ENCODE measurements at places on chromosomes 1 and 21.

DNA sequence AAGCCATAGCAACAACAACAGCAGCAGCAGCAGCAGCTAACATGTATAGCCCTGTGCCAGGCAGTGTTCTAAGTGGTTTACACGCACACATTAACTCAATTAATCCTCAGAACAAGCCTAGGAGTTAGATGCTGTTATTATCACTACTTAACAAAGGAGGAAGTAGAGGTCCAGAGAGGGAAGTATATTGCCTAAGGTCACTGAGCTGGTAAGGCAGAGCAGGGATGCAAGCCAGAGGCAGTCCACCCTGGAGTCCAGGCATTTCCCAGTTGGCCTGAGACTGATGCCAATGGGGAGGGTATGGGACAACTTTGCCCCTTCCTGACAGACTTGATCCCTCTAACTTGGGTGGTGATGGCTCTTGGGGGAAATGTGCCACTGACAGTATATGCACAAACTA, 6.8 kb downstream of the CDC14A start:
- no peak for DNase-seq

- no peak for DNase-seq
Measured at GRCh38 chr21:25760677-25761076, 25.9 kb downstream of the GABPA start.

GRCh38 chr1:183226963-183227362, 40.9 kb downstream of the LAMC2 start:
- no peak for DNase-seq

DNA sequence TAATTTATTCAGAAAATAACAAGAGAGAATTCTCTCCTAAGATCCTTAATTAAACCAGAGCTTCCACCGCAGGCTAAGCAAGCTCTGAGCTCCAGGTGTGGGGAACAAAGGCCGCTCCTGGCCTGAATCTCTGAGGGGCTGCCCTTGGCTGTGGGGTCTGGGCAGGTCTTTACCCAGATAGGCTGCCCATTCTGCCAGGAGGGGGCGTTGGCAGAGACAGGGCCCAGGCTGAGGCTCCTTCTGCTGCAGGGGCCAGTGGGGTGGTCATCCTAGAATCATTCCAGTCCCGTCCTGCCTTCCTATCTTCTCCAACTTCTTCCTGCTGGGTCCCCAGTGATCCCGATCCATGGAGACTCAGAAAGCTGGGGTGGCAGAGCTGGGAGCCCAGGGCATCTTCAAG, 82.9 kb upstream of the POU3F1 start:
- no peak for DNase-seq

DNA sequence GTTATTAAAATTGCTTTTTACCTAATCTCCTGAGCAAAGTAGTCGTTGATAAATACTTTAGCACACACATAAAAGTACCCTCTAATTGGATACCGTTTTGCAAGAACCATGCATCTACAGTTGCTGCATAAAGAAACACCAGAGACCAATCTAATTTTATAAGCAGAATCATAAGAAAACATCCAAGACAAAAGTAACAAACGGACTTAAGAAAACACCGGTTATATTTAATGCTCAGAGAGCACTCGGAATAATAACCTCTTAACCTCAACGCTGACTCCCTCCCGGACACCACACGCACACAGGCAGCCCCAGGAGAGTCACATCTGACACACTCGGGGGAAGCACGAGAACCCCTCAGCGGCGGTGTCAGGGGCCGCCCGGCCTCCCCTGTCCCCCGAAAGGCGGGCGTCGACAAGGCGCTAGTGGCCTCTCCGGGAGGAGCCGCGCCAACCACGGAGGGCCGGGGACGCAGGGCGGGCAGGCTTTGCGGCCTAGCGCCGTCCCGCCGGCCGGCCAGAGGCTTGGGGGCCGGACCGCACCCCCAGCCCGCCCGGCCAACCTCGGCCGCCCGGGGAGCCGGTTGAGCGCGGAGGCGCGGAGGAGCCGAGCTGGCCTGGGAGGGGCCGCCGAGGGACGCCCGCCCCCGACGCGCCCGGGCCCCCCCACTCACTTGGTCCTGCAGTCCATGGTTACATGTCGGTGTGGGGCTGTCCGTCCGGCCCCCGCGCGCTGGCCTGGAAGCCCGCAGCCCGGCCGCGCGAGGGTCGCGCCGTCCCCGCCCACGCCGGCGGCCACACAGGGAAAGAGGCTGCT, 606 bp downstream of the DENND1B start:
- peak; percentile 23 for DNase-seq

DNA sequence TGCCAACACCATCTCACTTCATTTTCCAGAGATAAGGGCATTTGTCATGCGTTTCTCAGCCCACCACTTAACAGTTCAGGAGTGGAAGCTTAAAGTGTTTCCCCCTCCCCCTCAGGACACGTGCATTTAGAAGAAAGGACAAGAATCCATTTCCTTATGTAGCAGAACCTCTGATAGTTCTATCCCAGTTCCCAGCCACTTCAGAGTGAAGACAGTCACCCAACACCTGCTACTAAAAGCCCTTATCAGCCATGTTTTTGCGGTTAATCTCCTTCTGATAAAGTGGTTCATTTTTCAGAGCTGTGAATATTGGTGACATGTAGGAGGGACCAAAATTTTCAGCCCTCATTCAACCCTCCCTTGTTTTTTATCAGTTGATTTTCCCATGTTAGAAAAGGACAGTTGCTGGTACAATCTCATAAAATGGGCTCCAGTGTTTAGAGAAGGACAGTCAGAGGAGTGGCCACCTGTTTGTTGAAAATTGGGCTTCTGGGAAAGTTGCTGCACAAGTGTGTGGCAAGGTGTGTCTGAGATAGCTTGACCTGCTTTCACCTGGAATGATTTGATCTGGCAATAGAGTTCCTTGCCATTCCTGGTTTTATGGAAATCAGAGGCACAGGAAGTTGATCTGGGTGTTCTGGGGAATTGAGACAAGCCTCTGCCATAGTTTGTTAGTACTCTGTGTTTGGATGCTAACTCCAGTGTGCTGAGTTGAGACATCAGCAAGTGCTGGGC, 114.0 kb downstream of the PPP1R12B start:
- DNase-seq, result no peak

DNA sequence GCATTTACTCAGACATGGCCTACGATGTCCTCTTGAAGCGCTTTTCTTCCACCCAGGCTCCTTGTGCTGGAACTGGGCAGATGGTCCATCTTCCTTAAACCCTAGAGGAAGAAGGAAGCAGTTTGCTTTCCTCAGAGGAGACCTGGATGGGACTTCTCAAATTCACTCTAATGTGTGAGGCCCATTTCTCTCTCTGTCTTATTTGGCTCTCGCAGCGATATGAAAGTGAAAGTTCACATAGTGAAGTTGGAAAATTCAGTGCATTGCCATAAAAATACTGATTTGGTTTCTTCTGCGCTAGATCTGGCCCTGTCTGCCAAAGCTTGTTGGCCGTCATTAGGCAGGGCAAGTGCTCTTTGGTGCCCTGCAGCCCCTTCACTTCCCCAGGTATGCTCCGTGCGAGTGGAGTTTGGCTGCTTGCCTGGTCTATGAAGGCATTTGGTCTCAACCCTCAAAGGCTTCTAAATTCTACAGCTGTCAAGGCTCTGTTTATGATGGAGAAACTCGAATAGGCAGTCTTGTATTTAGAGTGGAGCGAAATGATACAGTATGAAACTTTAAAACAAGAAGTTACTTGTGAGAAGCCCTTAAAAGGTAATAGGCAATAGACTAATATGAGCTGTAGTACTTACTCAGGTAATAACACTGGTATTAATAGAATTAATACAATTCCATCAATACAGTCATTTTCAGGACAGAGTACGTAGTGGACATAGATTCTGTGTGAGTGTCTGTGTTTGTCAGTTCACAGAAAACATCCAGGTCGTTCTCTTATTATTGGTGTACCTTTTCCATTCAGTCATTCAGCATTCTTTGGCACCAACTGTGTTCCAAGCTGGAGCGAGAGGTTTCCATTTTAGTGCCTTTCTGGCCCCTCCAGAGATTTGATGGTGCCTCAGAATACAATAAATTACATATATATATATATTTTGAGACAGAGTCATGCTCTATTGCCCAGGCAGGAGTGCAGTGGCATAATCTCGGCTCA, 20.5 kb downstream of the SZRD1 start:
- no peak for DNase-seq

- no peak for DNase-seq
Measured at GRCh38 chr1:53180226-53180625, 16.4 kb upstream of the CPT2 start.

- no peak for DNase-seq
Measured at GRCh38 chr1:179793281-179793680, 50.2 kb downstream of the FAM163A start.

DNA sequence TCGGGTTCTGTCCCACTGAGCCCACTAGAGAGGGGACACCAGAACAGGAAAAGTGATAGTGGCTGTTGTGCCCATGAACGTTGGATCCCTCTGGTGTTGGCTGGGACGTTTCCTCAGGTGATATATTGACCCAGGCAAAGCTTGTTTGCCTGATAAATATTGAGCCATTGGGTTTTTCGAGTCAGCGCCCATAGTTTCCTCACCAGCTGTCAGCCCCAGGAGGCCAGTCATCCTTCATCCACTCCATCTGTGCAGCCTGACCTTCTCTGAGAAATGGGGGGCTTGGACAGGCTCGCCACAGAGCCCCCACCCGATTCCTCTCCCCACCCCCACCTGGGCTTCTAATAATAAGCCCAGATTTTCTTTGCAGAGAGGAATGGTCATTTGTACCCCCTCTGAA, 13.3 kb downstream of the DISP3 start:
- no peak for DNase-seq

DNA sequence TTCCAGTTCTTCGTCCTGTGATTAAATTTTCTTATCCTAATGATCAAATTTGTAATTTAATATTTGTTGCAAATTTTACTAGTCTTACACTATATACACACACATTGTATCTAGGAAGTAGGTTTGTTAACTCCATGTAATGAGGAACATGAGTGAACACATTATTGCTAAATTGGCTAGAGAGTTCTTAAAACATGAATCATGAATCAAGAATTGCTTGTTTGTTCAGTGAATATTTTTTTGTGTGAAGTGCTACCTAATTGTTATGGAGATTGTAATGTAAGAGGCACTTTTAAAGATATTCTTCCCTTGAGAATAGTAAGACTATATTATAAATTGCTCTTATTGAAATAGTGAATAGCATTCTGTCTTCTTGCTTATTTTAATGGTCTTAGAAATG, 4.6 kb downstream of the GPSM2 start:
- DNase-seq, result no peak

GRCh38 chr1:167328306-167328815, 107.7 kb downstream of the POU2F1 start:
- DNase-seq, result no peak

DNA sequence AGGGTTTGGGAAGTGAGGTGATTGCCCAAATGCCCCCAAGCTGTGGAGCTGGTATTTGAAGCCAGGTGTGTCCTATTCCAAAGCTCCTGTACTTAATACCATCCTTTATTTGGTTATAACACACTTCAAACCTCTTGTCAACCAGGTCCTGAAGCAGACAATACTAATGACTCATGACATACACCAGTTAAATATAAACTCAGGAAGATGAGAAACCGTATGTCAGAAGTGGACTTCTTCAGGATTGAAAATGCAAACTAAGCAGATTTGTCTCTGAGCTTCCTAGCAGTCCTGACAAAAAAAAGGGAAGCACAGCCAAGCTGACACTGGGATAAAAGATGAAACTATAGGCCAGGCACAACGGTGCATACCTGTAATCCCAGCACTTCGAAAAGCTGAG, 70.6 kb downstream of the ALPL start:
- DNase-seq, result no peak

GRCh38 chr1:154222918-154223317, 2.2 kb downstream of the UBAP2L start:
- DNase-seq, result no peak

GRCh38 chr1:99573431-99574217, 72.3 kb upstream of the PALMD start:
- DNase-seq, result no peak

All from activated CD4-positive, alpha-beta T cell treated with anti-CD3 and anti-CD28 coated beads, Interleukin-2, amount 50 U/mL, for 4 hours (primary cell).